Umbilical cord (tissue), 2 donors: ENCODE measurements at places on chromosomes 13 and 19.

DNA sequence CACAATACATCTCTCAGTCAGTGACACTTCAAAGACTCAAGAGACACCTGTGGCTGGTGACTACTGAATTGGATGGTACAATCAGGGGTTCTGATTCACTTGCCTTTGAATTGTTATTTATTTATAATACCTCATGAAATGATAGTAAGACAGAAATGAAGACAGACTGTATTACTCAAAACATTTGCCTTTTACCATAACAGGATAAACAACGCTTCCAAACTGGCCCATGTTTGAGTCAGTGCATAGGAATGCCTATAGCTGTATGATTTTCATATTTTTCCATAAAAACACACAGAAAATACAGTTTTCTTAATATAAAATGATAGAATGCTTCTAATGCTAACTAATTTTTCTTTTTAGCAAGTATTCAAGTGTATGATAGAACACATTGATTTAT, 59.5 kb upstream of the FGF14 start:
- DNase-seq = no peak

DNA sequence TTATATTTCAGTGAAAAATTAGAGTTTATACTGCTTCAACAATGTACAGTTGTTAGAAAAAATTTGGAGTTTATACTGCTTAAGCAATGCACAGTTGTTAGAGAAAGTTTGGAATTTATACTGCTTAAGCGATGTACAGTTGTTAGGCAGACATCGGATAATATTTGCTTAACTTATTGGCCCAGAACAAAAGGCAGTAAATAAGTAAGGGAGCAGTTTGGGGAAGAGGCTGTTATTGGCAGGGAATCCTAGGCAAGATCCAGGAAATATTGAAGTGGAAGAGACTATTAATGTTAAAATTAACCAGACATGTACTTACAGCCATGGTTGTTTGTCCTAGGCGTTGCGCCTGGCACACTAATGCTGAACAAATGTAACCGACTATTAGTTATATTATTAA, 166.9 kb downstream of the GPC5 start:
- no peak for DNase-seq

DNA sequence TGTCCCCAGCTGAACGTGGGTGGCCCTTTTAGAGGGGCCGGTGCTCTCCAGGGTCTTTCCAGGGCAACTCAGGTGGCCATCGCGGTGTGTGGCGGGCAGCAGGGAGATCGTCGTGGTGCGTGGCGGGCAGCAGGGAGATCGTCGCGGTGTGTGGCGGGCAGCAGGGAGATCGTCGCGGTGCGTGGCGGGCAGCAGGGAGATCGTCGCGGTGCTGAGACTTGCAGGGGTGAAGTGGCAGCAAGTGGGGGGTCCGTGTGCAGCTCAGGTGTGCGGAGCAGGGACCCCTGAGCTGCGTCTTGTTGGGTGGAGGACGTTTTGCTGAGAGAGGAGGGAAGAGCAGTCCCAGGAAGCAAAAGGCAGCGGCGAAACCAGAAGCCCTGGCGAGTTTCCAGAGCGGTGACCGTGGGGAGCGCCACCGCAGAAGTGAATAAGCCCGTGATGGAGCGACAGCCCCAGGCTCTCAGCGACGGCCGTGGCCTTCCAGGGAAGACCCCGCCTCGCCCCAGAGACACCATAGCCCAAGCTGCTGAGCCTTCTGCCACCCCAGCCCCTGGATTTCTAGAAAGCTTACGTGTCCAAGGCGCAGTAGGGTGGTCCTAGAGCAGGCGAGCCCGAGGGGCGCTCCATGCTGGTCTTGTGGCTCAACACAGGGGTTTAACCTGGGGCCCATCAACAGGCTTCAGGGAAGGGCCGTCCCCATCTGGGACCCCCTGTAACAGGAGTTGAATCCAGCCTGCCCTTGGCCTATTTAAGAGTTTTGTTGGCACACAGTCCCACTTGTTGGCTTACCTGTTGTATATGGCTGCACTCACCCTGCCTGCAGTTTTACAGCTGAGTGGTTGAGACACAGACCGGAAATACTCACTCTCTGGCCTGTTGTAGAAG, 5.4 kb downstream of the NCLN start:
- DNase-seq = no peak

GRCh38 chr13:80458543-80458942, 117.6 kb upstream of the SPRY2 start:
- DNase-seq = no peak

DNA sequence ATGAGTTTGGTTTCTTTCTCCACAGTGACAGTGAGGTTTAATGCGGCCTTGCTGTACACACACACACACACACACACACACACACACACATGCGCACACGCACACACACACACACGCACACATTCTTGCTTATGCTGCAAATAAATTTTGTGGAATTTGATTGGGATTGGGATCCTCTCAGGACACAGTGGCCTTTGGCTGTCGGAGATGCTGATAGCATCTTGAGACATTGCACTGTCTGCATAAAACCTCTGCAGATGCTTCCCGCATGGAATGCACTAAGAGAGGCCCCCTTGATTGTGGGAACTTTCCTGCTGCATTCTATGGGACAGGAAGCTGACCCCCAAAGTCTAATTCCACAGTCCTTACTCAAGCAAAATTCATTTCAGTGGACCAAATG, 145.6 kb downstream of the FLT1 start:
- DNase-seq = no peak

DNA sequence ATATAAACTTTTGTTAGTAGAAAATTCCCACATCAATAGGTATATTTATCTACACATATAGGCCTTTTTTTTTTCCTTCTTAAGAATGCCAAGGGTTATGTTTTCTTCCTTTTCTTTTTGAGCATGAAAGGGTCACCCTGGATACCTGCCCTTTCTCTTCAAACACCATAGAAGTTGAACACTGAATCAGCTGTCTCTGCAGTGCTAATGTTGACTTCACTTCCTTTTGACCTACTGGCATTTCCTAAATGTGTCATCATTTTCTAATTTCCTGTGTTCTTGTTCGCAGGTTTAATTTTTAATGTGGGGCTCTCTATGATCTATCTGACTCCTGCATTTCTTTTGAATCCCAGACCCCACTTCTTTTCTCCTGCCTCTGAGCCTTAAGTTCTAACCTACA, 532.0 kb downstream of the GPC6 start:
- DNase-seq = no peak

- no peak for DNase-seq
Observed at GRCh38 chr19:37955986-37956385, 49.0 kb downstream of the SIPA1L3 start.

DNA sequence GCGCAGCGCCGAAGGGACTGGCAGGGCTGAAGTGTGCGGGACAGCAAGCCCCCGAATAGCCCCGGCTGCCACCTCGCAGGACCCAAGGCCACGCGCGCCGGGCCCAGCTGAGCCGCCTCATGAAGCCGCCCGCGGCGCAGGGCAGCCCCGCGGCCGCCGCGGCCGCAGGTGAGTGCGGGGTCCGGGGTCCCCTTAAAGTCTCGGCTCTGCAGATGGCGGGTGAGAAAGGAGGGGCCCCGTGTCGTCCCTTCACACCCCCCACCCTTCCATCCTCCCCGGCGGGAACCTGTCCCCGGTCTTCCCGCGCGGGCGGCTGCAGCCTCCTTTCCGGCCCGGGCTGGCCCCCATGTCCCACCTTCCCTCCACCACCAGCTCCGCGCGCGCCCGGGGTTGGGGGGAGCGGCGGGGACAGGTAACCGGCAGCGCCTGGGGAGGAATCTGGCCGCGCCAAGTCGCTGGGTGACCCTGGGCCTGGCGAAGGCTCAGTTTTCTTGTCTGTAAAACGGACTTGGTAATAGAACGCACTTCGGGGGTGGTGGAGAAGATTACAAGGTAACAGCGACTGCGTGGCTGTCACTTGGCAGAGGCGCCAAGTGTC, 338 bp downstream of the RGCC start:
- DNase-seq = no peak
